ENCODE measurements at places on chromosomes 12 and 14.
A peak's percentile ranks its signal among the peaks of the same experiment; 100 is the strongest.

- H3K27ac ChIP-seq, result no peak overlapping the region
- peaks cover 30% of the 10 kb centered on the region for H3K36me3 ChIP-seq
- peaks cover 5% of the 10 kb centered on the region for H3K4me1 ChIP-seq
- DNase-seq, result no peak
These were observed 29.7 kb upstream of the NR2C1 start for GRCh38 chr12:95102916-95103671.

- H3K4me3 ChIP-seq, result peak overlapping the region; percentile 1
- H3K36me3 ChIP-seq, result peaks cover 5% of the 10 kb centered on the region
- H3K27me3 ChIP-seq, result peaks cover 4% of the 10 kb centered on the region
- peak overlapping the region; percentile 60 for H3K27ac ChIP-seq
- no peak for DNase-seq
- peaks cover 20% of the 10 kb centered on the region for H3K4me1 ChIP-seq
These were observed 7.7 kb downstream of the FOS start for GRCh38 chr14:75286313-75286712.

DNA sequence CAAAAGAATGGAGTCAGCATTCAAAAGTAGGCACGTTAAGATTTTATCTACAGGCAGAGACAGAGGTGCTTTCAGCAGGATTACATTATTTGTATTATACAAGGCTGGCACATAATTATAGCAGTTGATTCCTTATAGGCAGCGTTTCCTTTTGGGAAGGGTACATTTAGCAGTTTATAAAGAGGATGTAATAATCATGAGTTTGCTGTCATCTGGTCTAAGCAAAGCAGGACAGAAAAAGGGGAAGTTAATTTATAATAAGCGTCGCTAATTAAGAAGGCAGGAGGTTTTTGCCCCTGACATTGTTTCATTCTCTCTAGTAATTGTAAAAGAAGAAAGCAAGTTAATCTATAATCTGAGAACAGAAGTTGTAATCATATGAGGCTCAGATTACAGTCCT is 259.9 kb upstream of the MDGA2 start:
- H3K27me3 ChIP-seq, result no peaks in the 10 kb centered on the region
- H3K4me3 ChIP-seq, result no peak overlapping the region
- H3K4me1 ChIP-seq, result no peaks in the 10 kb centered on the region
- no peak overlapping the region for H3K27ac ChIP-seq
- DNase-seq, result no peak

GRCh38 chr12:92121826-92122225 is 23.8 kb downstream of the BTG1 start:
- H3K27ac ChIP-seq, result no peak overlapping the region
- H3K4me1 ChIP-seq, result no peaks in the 10 kb centered on the region
- no peak overlapping the region for H3K4me3 ChIP-seq

DNA sequence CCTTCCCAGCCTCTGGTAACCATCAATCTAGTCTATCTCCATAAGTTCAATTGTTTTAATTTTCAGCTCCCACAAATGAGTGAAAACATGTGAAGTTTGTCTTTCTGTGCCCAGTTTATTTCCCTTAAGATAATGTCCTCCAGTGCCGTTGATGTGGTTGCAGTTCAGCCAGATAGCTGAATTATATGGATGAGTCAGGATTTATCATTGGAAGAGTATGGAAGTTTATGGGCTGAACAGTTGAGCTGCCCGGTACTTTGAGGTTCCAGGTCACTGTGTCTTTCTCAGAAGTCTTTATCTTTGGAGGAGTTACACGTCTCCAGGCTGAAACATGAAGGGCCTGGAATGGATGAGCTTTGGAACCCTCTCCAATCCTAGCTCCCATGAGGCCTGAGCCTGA is 120.1 kb downstream of the ASCL4 start:
- H3K4me3 ChIP-seq, result no peak overlapping the region
- DNase-seq, result no peak
- no peak overlapping the region for H3K27ac ChIP-seq
- no peaks in the 10 kb centered on the region for H3K36me3 ChIP-seq
- no peaks in the 10 kb centered on the region for H3K4me1 ChIP-seq
- H3K27me3 ChIP-seq, result peaks cover 46% of the 10 kb centered on the region

DNA sequence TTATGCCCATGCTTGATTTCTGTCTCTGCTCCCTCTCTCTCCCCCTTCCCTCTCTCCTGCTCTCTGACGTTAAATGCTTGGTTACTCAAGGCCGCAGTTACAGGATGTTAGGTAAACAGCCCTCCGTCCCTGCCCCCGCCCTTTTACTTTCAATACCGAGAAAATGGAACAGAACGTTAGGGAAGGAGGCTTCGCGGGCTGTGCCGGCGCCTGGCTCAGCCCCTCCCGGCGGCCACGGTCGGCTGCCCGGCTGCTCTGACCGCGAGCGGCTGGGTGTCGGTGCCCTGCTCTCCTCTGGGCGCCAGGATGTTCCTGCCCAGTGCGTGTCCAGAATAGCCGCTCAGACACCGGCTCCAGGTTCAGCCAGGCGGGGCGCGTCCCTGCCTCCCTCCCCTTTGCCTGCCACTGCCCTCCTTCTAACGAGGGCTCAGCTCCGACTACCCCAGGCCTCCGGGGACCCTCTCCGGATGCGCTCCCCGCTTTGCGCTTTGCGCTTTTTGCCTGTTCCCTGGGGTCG is 166.1 kb downstream of the ADCK1 start:
- peaks cover 3% of the 10 kb centered on the region for H3K4me1 ChIP-seq
- peak overlapping the region; percentile 60 for H3K4me3 ChIP-seq
- no peaks in the 10 kb centered on the region for H3K36me3 ChIP-seq
- peaks cover 42% of the 10 kb centered on the region for H3K27me3 ChIP-seq
- no peak overlapping the region for H3K27ac ChIP-seq

DNA sequence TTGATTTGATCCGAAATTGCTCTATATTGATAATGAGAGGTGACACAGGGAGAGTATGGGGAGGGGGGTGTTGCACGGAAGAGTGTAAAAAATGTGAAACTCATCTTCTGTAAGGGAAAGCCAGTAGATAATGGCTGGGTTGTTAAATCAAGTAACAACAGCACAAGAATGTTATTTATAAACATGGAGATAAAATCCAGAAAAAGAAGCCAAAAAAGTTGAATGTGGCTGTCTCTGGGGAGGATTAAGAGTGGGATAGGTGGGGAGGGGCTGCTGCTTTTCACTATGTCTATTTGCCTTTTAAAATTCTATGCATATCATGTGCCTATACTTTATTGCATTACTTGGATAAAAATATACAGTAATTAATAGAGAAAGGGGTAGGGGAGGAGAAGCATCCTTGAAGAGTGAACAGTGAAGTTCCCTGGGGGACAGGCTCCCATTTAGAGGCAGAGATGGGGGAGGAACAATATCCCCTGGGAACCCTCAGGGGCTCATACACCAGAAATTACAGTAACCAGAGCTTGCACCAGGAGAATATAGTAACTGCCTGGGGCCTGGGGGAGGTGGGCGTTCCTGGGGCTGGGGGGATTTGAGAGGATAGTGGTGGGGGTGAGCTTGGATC is 39.2 kb upstream of the ANKRD9 start:
- peak overlapping the region; percentile 6 for H3K27ac ChIP-seq
- H3K36me3 ChIP-seq, result peaks cover 2% of the 10 kb centered on the region
- no peak for DNase-seq
- peaks cover 33% of the 10 kb centered on the region for H3K4me1 ChIP-seq
- peaks cover 15% of the 10 kb centered on the region for H3K27me3 ChIP-seq
- H3K4me3 ChIP-seq, result no peak overlapping the region

- H3K4me1 ChIP-seq, result peaks cover 13% of the 10 kb centered on the region
- no peak for DNase-seq
- H3K27ac ChIP-seq, result no peak overlapping the region
These were observed 12.7 kb downstream of the CCDC197 start for GRCh38 chr14:94009767-94010166.

GRCh38 chr12:104455578-104456416 is 951 bp upstream of the CHST11 start:
- peak overlapping the region; percentile 85 for H3K4me3 ChIP-seq
- H3K27ac ChIP-seq, result no peak overlapping the region
- peaks cover 54% of the 10 kb centered on the region for H3K27me3 ChIP-seq
- peaks cover 16% of the 10 kb centered on the region for H3K4me1 ChIP-seq

DNA sequence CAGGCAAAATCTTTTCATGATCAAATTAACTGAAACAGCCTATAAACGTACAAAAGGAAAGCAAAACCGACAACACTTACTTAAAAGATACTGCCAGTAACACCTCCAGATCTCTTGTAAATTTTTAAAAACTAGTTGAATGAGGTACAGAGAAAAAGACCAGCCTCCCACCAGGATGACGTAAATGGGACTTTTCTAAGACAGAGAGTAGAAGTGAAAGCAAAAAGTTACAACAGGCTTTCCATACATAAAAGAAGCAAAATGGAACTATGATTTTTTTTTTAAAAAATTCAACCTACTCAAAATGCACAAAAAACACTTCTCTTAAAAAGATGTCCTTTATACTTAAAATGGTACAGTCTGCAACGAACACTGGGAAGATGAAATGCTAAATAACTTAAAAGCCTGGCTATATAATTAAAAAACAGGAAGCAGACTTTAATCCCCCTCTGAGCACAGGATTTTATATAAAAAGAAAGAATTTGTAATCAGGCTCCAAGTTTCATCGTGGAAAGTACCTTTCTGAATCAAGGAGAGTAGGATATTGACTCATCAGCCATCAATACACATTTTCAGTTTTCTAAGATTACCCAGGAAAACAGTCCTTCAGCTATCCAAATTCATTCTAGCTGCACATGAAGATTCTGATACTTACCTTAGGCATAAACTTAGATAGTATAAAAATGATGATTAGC is 14.2 kb upstream of the MYO1A start:
- no peak overlapping the region for H3K27ac ChIP-seq
- DNase-seq, result no peak
- H3K4me1 ChIP-seq, result no peaks in the 10 kb centered on the region
- no peak overlapping the region for H3K4me3 ChIP-seq

GRCh38 chr14:68506021-68506644 is 286.7 kb downstream of the ZFP36L1 start:
- peaks cover 80% of the 10 kb centered on the region for H3K4me1 ChIP-seq
- H3K36me3 ChIP-seq, result no peaks in the 10 kb centered on the region

- H3K4me3 ChIP-seq, result no peak overlapping the region
- peaks cover 29% of the 10 kb centered on the region for H3K27me3 ChIP-seq
- no peaks in the 10 kb centered on the region for H3K36me3 ChIP-seq
- no peaks in the 10 kb centered on the region for H3K4me1 ChIP-seq
- no peak overlapping the region for H3K27ac ChIP-seq
These were observed 758.4 kb downstream of the BCL11B start for GRCh38 chr14:98513558-98513957.

- no peak overlapping the region for H3K4me3 ChIP-seq
- no peaks in the 10 kb centered on the region for H3K36me3 ChIP-seq
- DNase-seq, result no peak
- H3K27me3 ChIP-seq, result peaks cover 22% of the 10 kb centered on the region
- H3K27ac ChIP-seq, result no peak overlapping the region
- no peaks in the 10 kb centered on the region for H3K4me1 ChIP-seq
These were observed 52.3 kb upstream of the RD3L start for GRCh38 chr14:103994535-103995184.

DNA sequence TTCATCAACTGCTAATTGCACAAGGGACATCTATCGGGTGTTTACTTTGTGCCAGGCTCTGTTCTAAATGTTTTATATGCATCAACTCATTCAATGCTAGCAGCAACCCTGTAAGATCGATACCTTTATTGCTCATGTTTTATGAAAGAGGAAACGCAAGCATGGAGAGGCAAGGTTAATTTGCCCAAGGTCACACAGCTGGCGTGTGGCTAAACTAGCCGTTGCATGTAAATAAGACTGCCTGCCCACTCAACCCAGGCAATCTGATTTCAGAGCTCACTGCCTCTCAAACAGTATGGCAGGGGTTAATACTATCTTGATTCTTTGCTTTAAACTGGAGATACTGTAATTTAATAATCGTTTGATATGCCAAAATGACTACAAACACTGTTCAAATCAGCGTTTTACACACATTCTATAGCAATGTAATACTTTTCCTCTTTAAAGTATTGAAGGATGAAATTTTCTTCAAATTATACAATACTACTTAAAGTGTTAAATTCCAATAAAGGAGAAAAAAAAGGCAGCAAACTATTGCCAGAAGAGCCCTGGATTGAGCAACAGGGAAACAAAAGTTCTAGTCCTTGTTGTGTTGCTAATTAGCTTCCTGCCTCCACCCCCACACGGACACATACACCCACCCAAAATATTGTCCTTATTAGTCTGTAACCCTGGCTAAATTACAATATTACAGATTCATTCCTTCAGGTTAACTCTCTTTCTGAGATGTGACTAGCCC is 39.1 kb upstream of the DHRS7 start:
- H3K36me3 ChIP-seq, result no peaks in the 10 kb centered on the region
- DNase-seq, result no peak
- H3K4me1 ChIP-seq, result no peaks in the 10 kb centered on the region
- H3K27me3 ChIP-seq, result peaks cover 22% of the 10 kb centered on the region
- H3K4me3 ChIP-seq, result no peak overlapping the region

All from mesothelial cell of epicardium (in vitro differentiated cells).